Lower leg skin (tissue), 4 donors: ENCODE measurements at places on chromosomes 11 and 22. TPM values are rescaled to one million over a fixed set of nuclear protein-coding genes. Genes with fewer than 3 reads are reported as not detected.

- DNase-seq = peak; percentile 6
Observed at GRCh38 chr11:12032968-12033367, 24.5 kb upstream of the DKK3 start.

GRCh38 chr11:60934790-60935605 lies 10.7 kb downstream of the TMEM132A start:
- no peak for DNase-seq

DNA sequence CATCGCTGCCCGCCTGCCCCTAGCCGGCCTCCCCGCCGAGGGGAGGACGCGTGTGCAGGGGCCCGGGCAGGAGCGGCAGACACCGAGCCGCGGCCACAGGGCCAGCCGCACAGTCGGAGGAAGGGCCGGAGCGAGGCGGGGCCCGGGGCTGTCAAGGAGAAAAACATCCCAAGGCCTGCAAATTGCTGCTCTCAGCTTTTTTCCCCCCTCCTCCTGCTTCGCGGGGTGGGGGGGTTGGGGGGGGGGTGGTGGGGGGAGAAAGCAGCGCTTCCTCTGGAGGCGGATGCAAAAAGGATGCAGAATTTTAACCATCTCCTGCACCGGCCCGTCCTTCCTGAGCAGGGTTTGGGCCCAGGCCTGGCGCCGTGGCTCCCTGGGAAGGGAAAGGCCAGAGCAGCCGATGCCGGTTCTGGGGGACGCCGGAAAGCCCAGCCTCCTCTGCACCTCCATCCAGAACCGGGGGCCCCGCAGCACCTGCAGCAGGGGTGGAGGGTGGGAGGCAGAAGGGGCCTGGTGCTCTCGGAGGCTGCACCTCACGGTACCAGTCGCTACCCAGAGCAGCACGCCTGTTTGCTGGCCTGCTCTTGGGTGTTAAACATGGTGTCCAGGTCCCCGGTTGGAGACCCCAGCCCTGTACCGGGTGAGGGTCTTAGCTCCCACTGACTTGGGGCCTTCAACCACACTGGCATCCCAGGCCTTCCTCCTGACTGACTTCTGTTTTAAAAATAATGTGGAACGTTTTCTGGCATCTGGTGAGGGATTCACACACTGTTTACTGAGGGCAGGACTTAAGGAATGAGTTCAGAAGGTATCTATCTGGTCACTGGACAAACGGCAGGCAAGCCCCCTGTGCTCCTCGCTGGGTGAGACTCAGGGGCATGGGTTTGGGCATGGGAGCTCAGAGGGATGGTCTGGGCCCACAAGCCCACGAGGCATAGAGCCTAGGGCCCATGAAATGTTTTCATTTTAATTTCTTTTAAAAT lies 77.4 kb upstream of the WNT7B start:
- DNase-seq = peak; percentile 54

DNA sequence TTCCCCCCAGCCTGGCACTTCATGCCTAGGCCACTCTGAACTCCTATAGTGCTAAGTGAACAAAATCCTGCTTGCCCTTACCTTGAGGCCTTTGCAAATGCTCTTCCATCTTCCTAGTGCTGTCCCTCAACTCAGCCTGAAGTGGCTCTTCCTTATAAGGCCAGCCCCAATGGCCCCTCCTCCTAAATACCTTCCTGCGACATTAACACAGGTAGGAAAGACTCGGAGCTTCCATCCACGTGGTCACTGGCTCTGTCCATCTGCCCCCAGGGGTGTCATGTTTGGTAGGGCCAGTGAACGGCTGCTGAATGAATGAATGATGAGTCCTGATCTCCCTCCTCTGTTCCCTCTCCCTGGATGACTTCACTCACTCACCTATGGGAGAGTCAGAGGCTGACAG lies 4.2 kb downstream of the PDE2A start:
- DNase-seq = no peak

- no peak for DNase-seq
Observed at GRCh38 chr11:11816511-11817314, 25.1 kb upstream of the USP47 start.

GRCh38 chr22:33326540-33327295 lies 268.5 kb upstream of the SYN3 start:
- no peak for DNase-seq

GRCh38 chr11:31022080-31022479 lies 347.5 kb downstream of the DCDC1 start:
- no peak for DNase-seq

DNA sequence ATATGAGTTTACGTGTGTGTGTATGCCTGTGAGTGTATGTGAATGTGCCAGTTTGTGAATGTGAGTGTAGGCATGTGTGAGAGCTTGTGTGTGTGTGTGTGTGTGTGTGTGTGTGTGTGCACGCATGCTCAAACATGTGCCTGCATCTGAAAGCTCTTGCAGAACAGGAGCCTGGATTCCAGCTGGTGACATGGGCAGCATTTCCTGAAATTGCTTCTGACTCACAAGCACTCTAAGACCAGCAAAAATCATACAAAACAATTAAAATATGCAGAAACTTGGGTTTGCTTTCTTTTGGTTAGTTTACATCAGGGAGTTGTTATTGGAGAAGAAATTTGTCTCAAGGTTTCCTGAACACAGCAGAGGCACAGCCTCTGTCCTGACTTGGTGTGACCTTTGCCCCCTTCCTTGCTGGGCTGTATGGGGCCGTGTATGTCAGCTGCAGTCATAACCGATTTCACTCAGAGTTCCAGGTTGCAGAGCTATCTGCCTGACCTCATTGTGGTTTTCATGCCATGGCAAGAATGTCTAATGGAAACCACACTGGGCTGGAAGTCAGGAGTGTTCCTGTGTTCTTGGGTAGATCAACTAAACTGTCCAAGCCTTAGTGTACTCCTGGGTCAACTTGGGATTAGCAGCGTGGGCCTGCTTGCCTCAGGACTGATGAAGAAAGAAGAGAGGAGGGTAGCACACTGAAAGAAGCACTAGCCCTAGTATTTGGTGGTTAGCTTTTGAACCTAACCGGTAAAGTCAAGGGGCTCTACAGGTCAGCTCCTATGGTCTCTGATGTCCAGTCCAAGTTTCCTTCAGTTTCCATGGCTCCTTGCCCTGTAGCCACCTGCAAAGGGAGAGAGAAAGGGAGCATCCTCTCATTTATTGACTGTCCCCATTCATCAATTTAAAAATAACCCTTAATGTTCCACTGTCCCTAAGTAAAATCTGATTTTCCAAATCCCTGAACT lies 143.7 kb downstream of the SNX19 start:
- DNase-seq = no peak

DNA sequence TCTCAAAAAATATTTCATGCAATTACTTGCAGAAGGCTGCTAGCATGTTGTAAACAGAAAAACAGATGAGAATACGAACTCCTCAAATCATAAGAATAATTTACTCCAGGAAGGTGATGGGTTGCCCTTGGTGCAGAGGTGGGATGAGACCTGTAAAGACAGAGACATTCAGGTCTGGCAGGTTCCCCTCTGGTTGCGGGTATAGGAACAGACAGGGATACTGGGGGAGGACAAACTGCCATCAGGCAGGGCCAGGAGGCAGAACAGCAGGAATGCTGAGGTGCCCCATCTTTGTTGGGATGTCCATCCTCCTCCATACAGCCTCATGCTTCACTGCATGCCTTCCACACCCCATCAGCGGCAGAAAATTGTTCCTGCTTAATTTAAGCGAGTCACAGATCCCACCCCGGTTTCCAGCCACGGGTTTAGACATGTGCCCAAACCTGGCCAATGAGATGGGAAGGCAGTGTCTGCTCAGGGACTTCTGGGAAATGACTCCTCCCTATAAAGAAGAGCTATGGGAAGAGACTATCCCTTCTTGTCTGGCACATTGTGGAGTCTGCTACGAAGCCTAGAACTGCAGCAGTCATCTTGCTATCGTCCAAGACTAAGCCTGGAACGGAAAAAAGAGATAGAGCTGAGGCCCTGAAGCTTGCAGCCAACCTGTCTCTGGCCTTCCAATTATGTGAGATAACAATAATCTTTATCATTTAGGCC lies 23.1 kb upstream of the IRAG1 start:
- no peak for DNase-seq

The OR5B21 gene
- total RNA-seq = not detected

The ASPHD2 gene
- 24.4 TPM for total RNA-seq

GRCh38 chr11:44733877-44734276 lies 7.1 kb downstream of the TSPAN18 start:
- no peak for DNase-seq

The CALCA gene
- not detected for total RNA-seq

GRCh38 chr11:123451183-123451781 lies 21.2 kb downstream of the GRAMD1B start:
- DNase-seq = no peak

DNA sequence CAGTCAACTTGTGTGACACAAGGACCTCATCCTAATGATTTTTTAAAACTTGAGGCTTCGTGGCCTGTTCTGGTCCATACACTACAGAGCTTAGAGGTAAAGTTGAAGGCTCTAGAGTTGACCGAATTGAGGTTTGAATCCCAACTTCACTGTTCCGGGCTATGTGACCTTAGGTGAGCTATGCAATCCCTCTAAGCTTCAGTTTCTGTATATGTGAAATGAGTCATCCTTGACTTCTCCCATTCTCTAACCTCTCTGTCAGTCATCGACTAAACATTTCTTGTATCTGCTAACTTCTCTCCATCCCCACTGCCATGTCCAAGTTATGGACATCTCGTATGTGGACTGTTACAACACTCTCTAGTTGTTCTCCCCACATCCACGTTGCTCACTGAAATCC lies 178.2 kb upstream of the TMEM45B start:
- no peak for DNase-seq

DNA sequence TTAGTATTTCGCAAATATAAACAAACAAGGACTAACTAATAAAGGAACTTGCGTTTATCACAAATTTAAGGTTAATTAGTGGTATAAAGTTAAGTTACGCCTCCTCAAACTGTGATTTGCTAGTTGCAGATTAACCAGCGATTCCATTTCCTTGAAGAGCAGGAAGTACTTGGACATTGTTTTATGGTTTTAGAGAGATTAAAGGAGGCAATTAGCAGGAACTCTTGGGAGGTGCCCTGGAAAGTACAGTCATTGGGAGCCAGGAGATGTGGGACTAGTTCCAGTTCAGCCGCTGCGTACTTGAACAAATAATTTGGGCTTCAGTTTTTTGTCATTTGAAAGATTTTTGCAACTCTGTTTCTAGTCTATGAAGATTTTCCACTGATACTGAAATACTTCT lies 3.3 kb downstream of the FAM118B start:
- no peak for DNase-seq

The TSPAN18 gene
- 4.5 TPM for total RNA-seq

GRCh38 chr22:31259798-31260473 lies 32.4 kb downstream of the PIK3IP1 start:
- no peak for DNase-seq

The ZP1 gene
- total RNA-seq = 0.25 TPM

The MRGPRX3 gene
- 0.38 TPM for total RNA-seq

DNA sequence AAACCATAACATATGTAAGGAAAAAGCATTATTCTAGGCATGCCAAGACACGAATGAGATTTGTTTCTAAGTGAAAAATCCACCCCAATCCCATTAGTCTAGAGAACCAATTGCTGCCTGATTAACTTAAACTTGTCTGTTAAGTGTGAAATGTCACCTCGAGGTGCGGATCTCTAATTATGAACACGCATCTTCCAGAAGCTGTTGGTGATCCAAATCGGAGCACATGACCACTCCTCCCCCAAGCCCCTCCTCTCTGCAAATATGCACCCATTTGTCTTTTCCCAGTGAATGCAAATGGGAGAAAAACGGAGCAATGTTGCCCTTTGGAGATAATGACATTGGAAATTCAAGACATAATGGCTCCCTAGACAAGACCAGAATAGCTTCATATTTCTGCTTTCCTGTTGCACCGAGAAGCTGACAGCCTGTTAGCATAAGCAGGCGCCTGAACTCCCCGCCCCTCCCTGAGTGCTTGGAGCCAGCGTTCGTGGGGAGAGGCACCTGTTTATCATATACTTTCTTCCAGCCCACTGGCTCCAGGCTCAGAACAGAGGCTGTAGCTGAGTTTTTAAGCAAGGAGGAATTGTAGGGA lies 6.0 kb upstream of the FXYD6 start:
- no peak for DNase-seq

DNA sequence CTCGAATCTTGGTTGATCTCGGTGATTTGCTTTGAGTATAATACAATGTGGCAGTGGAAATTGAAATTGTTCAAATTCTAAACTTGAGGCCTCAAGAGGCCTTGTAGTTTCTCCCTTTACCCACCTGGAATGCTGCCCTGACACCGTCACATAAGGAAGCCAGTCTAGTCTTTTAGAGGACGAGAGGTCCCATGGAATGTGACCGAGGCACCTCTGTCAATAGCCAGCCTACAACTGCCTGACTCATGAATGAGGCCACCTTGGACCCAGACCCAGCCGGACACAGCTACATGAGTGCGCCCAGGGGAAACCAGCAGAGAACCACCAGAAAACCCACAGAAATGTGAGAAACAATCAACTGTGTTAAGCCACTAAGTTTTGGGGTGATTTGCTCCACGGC lies 52.5 kb downstream of the RPL27A start:
- no peak for DNase-seq

DNA sequence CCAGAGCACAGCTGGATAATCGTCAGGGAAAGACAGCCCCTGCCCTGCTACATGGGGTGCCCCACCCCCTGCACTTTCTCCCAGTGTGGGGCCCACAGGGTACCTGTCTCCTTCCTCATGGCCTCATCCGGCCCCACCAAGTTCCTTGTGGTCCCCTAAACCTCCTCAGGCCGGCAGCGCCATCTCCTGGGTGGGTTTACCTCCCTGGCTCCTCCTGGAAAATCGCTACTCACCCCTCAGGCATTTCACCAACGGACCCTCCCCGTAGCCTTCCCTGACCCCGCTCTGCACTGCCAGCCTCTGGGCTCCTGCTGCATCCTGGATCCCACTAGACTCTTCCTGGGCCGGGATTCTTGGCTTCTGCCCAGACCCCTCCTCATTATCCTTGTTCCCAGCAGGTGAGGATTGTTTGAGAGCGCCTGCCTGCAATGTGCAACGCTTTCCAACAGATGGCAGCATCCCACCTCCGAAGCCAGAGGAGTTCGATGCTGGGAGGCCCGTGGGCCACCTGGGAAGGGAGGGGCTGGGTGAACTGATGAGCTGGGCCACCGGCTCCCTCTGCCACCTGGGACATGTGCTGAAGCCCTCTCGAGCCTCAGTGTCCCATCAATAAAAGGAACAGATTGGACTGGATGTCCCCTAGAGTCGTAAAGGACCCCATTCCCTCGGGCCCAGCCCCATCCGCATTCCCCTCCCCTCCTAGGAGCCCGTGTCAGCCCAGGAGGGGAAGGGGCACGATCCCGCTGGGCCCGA lies 44.2 kb upstream of the TTLL12 start:
- no peak for DNase-seq

DNA sequence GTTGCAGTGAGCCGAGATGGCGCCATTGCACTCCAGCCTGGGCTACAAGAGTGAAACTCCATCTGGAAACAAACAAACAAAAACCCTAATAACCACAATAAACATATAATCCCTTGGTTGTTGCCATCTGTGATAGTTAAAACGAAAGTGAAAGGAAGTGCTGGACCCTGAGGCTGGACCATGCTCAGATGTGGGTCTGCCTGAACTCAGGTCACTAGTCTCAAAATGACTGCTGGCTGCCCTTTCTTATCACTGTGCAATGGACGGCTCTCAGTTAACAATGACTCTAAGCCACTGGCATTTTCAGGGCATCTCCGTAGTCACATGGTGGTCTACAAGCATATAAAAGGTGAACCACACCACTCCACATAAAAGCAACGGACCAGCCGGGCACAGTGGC lies 48.2 kb upstream of the FTH1 start:
- no peak for DNase-seq

- DNase-seq = peak; percentile 82
Observed at GRCh38 chr22:16954060-16954403, 54.0 kb downstream of the GAB4 start.

The BLID gene
- not detected for total RNA-seq

GRCh38 chr11:12704049-12704448 lies 29.8 kb downstream of the TEAD1 start:
- no peak for DNase-seq

- no peak for DNase-seq
Observed at GRCh38 chr11:68469122-68469521, 8.6 kb downstream of the PPP6R3 start.
